ENCODE measurements at places on chromosomes 2 and 18.

DNA sequence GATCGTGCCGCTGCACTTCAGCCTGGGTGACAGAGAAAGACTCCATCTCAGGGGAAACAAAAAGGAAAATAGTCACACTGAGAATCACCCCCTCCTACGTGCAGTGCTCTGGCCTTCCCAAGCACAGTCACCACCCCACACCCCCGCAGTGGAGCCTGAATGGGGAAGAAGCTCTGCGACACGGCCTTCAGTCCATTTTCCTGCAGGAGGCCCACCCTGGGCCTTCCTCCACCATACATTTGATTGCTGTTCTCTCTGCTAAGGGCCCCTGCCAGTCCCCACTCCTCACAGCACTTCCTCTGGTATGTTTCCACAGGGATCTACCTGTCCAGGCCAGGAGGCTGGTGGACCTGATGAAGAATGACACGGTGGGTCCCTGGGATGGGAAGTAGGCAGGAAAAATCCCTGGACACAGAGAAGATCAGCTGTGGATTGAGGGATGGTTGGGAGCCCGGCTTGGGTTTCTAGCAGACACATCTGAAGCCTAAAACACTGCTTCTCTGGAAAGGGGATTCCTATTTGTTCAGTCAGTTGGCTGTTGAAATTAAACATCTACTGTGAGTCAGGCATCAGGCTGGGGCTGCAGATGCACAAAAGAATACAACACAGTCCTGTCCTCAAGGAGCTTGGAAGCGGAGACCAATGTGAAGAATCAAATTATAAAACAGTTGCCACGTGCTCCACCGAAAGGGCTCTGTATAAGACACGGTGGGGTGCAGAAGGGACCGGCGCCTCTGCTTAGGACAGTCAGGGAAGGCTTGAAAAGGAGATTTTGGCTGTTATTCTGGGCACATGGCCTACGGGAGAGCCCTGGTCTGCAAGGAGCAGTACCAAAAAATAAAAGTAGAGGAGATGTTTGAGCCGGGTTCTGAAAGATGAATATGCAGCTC lies 82.2 kb downstream of the PLB1 start:
- DNase-seq: no peak

GRCh38 chr2:17164550-17164949 lies 353.7 kb downstream of the RAD51AP2 start:
- no peak for DNase-seq

- no peak for DNase-seq
Observed at GRCh38 chr2:208250388-208250787, 4.5 kb downstream of the IDH1 start.

GRCh38 chr2:202841090-202841867 lies 30.3 kb downstream of the ICA1L start:
- no peak for DNase-seq

GRCh38 chr2:77458216-77458615 lies 64.0 kb downstream of the LRRTM4 start:
- no peak for DNase-seq

- DNase-seq: no peak
Observed at GRCh38 chr2:11112870-11113428, 42.3 kb upstream of the SLC66A3 start.

GRCh38 chr2:209564816-209565215 lies 141.0 kb downstream of the MAP2 start:
- no peak for DNase-seq

- DNase-seq: no peak
Observed at GRCh38 chr2:67070826-67071225, 326.3 kb upstream of the ETAA1 start.

DNA sequence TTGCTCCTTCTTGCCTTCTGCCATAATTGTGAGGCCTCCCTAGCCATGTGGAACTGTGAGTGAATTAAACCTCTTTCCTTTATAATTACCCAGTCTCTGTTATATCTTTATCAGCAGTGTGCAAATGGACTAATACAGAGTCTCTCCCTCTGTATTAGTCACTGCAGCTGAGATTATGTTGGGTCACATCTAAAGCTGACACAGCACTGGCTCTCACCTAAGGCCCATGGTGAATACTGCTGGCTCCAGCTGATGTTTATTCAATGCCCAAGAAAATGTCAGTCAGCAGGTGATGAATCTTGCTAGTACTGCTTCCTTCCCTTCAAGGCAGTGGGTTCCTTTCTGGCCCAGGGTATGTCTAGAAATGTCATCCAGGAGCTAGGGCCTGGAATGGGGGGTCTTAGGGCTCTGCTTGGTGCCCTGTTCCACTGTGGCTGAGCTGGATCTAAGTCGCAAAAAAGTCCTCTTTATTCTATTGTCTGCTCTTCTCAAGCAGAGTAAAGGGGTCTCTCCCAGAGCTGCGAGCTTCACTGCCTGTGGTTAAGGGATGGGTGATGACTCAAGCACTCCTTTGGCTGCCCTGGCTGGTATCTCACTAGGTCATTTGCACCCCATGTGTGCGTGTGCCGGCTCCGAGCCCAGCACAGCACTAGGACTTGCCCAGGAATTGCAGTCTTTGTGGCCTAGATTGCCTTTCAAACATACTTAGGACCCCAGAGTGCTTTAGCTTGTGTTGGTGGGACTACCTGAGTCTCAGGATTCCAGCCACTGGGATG lies 29.9 kb downstream of the PPP1R1C start:
- DNase-seq: no peak

DNA sequence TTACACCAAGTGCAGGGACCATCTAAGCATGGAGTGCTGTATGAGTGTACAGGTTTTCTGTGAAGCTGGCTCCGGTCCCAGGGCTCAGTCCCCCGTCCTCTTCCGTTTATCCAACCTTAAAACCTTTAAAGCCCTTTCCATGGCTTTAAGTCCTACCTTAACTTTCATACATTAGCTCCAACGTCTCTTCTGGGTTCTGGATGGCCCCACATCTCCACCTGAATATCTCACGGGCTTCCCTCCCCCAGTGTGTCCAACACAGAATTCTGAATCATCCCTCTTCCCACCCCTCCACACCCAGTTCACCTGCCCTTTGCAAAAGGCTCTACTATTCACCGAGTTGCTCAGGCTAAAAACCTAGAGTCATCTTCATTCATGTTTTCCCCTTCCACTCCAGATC lies 12.8 kb downstream of the ARHGAP25 start:
- no peak for DNase-seq

DNA sequence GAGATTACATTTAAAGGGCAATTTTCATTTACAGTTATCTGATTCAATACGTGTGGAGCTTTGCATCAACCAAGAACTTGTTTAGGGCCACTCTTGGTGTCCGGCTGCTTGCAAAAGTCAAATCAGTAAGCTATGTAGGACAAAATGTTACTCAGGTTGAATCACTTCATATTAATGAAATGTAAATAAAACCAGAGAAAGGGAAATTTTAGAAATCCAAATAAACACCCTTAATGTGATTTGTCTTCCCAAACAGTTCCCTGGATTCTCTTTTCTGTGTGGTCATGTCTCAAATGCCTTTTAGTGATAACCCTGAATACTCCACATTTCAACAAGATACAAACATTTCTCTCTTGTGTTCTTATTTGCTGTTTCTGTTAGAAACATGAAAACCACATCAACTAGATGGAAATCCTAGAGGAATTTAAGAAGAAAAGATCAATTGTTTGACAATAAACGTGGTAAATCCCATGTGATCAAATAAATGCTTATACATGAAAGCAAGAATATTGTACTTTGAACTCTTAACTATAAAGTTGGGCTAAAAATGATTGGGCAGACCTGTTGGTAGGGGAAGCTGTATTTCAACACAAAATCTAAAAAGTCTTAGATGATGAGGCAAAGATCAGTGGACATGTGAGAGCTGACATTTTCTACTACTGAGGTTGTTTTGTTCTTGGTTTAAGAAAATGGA lies 101.3 kb downstream of the CDC42EP3 start:
- no peak for DNase-seq

- peak; percentile 79 for DNase-seq
Observed at GRCh38 chr2:25252291-25253152, 84.1 kb upstream of the POMC start.

GRCh38 chr18:38045845-38046244 lies 480.2 kb upstream of the CELF4 start:
- no peak for DNase-seq

- no peak for DNase-seq
Observed at GRCh38 chr2:36173760-36174404, 181.7 kb upstream of the CRIM1 start.

DNA sequence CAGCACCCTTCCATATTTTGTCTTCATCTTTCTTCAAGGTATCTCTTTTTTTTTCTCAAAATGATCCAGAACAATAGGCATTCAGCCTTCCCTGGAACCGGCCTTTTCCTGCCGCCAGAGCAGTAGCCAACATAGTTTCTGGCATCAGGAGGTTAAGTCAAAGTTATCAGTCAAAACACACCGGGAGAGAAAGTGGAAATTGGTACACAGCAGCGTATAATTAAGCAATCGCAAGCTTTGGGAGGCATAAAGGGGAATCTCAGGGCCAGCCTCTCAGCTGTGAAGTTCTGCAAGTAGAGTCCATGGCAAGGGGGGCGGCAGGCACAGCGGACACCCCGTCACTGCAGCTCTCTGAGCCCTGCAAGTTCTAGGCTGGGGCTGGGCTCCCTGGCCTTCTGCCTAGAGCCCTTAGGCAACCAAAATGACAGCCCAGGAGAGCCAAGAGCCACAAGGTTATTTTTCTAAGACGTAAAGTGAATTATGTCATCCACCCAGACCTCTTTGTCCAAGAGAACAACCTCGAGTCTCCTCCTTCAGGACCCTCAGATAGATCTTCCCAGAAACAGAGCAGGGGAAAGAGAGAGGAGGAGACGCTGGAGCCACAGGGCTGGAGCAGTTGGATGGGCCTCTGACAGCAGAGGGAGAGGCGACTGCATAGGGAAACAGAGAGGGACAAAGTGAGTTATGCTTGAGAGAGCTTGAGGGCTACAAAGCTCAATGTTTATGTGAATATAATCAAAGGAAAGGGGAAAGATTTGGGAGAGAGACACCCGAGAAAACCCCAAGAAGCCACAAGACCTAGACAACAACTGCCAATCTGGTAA lies 114.7 kb downstream of the BCL2L11 start:
- no peak for DNase-seq

GRCh38 chr2:73448856-73449255 lies 63.2 kb downstream of the ALMS1 start:
- no peak for DNase-seq

- DNase-seq: no peak
Observed at GRCh38 chr2:223995569-223995968, 38.3 kb downstream of the MRPL44 start.

DNA sequence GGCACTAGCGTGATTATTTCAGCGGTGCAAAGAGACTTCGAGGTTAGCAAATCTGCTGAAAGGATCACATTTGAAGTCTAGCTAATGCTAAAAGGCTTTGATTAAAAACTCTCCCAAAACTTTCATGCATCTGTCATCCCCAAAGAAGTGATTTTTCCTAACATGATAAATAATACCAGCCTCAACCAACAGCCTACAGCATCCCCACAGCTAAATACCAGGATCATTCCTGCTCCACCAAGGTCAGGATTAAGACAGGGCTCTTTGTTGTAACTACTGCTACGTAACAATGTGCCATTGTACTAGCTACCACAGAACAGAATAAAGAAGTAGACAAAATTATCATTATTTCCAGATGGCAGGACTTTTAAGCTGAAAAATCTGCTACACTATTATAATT lies 1.6 kb downstream of the OR6B3 start:
- no peak for DNase-seq

GRCh38 chr2:58871469-58872142 lies 630.5 kb upstream of the FANCL start:
- no peak for DNase-seq

GRCh38 chr18:8386669-8387380 lies 222.4 kb upstream of the RAB12 start:
- DNase-seq: no peak

GRCh38 chr2:106886916-106887758 lies 1.2 kb upstream of the ST6GAL2 start:
- DNase-seq: no peak

GRCh38 chr2:176111846-176112374 lies 4.7 kb upstream of the HOXD10 start:
- DNase-seq: no peak

DNA sequence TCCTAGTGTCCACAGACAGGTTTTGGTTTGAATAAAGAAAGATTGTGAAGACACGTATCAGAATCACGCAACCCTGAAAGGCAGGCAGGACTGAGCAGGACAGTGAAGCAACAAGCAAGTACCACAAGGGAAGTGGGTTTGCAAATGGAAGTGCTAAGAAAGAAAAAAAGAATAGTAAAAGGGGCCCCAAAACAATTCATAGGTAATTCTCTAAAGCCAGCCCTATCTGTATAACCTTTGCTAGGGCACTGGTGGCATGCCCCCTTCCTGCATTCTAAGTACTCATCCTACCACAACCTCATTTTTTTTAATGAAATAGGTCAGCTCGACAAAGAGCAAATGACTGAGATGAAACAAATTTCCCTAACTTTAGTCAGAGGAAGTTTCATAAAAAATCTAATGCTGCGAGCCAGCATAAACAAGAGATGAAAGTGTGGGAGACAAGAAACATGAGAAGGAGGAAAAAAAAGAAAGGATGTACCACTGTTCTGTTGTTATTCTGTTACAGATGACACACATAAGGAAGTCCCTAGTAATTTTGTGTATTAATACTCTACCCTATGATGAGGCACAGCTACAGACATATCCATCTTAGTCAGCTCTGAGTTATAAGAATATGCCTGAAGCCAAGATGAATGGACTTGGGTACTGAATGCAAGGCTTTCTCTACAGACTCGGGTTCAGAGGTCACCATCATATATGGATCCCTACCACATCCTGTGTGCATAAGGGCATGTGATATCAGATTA lies 32.2 kb downstream of the IKZF2 start:
- no peak for DNase-seq
